Activated CD4-positive, CD25-positive, alpha-beta regulatory T cell treated with anti-CD3 and anti-CD28 coated beads, Interleukin-2, amount 50 U/mL, for 16 hours (primary cell): ENCODE measurements at places on chromosomes 3 and 15.

DNA sequence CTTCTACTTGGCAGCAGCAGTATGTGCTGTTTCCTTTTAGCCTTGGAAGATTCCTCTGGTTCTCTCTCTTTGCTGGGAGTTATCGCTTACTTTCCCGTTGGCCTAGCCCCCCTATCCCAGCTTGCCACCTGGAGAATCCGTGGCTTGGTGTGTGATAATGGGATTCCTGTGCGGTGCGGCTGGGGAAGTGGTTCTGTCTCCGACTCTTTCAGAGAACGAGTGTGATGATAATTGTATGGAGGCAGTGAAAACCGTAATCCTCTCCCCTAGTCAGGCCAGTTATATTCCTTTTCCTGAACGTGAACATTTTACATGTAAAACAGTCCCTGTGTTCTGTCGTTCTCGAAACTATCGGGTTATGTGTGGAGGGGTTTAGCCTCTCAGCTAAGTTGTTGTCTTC, 300.1 kb upstream of the C2CD4B start:
- DNase-seq: no peak

DNA sequence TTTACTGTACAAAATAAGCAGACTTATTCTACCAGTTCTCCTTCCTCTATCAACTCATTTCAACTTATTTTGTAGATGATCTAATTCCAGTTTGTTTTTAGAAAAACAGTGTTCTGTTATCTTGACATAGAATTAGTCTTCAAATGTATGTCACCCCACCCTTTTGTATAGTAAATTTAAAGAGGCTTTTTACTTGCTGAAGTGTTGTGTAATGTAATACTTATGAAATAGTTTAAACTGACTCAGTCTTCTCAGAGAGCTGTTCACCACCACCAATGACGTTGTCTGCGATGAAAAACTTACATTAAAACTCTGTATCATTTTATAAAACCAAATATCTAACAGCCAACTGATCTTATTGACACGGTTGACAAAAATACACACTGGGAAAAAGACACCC, 82.9 kb downstream of the RAP2B start:
- DNase-seq: no peak

GRCh38 chr3:10373686-10374261, 52.9 kb upstream of the SEC13 start:
- DNase-seq: no peak

- DNase-seq: no peak
These were observed 35.0 kb upstream of the TNFAIP8L3 start for GRCh38 chr15:51129535-51130188.

GRCh38 chr15:22947101-22948000, 32.8 kb downstream of the CYFIP1 start:
- no peak for DNase-seq

DNA sequence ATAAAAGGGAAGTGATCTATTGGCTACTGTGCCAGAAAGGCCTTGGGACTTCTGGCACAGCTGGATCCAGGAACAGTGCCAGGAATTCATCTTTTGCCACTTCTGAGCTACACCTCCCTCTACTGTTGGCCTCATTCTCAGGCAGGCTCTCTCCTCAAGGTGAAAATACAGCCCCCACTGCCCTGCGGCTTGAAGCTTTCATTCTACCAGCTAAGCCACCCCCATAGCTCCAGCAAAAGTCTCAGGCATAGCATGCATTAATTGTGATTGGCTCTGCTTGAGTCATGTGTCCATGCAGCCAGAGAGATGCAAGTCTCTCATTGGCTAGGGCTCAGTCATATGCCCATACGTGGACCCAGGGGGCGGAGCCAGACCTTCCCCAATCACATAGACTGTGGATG, 142.4 kb downstream of the TPRA1 start:
- no peak for DNase-seq
